MCF 10A (cell line): ENCODE measurements at places on chromosomes 11 and 22.
A peak's percentile ranks its signal among the peaks of the same experiment; 100 is the strongest.

- DNase-seq: peak; percentile 0
Measured at GRCh38 chr11:25587496-25587895, 744.4 kb upstream of the ANO3 start.

- DNase-seq: peak; percentile 65
Measured at GRCh38 chr22:30159561-30160353, 79.5 kb downstream of the HORMAD2 start.

- no peak for DNase-seq
Measured at GRCh38 chr11:16148301-16148931, 207.9 kb downstream of the SOX6 start.

DNA sequence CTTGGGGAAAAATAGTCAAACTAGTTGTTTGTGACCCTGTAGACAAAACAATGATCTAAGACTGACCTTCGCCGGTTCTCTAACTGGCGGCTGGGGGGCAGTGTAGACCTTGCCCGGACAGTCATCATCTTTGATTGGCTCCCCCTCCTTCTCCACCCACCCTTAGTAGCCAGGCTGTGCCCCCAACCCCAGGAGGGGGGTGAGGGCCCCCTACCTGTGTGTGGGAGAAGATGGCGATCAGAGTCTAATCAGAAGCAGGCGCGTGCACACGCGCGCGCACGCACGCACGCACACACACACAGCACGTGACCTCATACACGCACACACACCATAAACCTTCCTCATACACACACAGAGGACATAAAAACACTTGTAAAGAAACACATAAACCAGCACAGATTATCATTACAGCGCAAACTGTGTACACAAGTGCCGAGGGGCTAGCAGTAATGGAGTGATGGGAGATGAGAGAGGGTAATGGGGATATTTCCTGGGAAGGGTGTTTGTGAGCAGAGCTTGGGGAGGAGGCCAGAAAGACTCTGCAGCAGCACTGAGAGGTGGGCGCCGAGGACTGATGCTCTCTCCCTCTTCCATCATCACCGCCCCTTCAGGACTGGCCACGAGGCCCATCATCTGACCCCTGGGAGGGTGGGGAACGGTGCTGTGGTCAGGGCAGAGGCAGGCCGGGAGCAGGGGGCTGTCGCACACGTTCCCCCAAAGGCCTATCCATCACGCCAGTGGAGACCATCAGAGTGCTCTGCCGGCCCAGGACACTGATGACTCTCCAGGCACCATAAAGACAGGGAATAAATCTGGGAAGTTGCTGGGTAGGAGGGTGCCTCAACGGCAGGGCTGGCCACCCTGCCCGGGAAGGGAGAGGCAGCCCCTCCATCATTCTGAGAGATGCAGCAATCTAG is 12.2 kb downstream of the NECTIN1 start:
- DNase-seq: no peak

- no peak for DNase-seq
Measured at GRCh38 chr22:32222991-32223390, 18.1 kb upstream of the RFPL2 start.

- DNase-seq: no peak
Measured at GRCh38 chr11:110438017-110438416, 8.3 kb downstream of the FDX1 start.

DNA sequence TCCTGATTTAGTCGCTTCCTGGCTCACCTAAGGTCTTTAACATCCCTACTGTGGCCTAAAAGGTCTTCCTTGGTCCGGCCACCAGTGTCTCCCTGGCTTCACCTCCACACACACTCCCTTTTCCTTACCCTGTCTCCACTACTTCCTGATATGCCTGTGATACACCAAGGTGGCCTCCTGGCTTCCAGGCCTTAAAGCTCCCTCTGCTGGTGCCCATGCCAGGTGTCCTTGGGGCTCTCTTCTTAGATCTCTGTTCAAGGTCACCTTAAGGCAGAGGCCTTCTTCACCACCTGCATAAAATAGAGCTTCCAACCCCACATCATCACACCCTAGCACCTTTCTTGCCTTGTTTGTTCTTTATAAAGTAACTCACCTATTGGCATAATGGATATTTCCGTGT is 787.7 kb downstream of the NTM start:
- peak; percentile 1 for DNase-seq
